ENCODE measurements at places on chromosomes 3 and 15. TPM values are rescaled to one million over a fixed set of nuclear protein-coding genes. Genes with fewer than 3 reads are reported as not detected.

SLC27A2 gene
- 0.18 TPM for total RNA-seq

GRCh38 chr3:16229681-16230080 is 35.1 kb downstream of the DPH3 start:
- no peak overlapping the region for H3K27ac ChIP-seq
- no peak overlapping the region for H3K4me3 ChIP-seq
- DNase-seq, result no peak
- H3K4me1 ChIP-seq, result no peaks in the 10 kb centered on the region
- H3K27me3 ChIP-seq, result no peaks in the 10 kb centered on the region

- no peaks in the 10 kb centered on the region for H3K27me3 ChIP-seq
- peaks cover 7% of the 10 kb centered on the region for H3K4me1 ChIP-seq
- H3K27ac ChIP-seq, result no peak overlapping the region
- no peaks in the 10 kb centered on the region for H3K36me3 ChIP-seq
- no peak for DNase-seq
Observed at GRCh38 chr15:98812716-98813446, 164.5 kb downstream of the IGF1R start.

GOLGA8K gene
- 1.5 TPM for total RNA-seq

GMNC gene
- total RNA-seq, result not detected

C2CD4A gene
- total RNA-seq, result 0.15 TPM

CPEB1 gene
- total RNA-seq, result 19.5 TPM

XCR1 gene
- total RNA-seq, result not detected

CELSR3 gene
- total RNA-seq, result 7.7 TPM

CHRD gene
- 1.4 TPM for total RNA-seq

- no peak overlapping the region for H3K4me3 ChIP-seq
- no peak for DNase-seq
- H3K36me3 ChIP-seq, result no peaks in the 10 kb centered on the region
Observed at GRCh38 chr3:95029644-95030043, 966.8 kb downstream of the NSUN3 start.

- no peak for DNase-seq
- H3K27me3 ChIP-seq, result no peaks in the 10 kb centered on the region
- H3K4me3 ChIP-seq, result no peak overlapping the region
- H3K36me3 ChIP-seq, result no peaks in the 10 kb centered on the region
Observed at GRCh38 chr15:84023636-84024035, 211.9 kb upstream of the GOLGA6L4 start.

CADM2 gene
- 0.64 TPM for total RNA-seq

- H3K4me3 ChIP-seq, result no peak overlapping the region
- no peaks in the 10 kb centered on the region for H3K27me3 ChIP-seq
- H3K4me1 ChIP-seq, result peaks cover 3% of the 10 kb centered on the region
- DNase-seq, result no peak
- no peak overlapping the region for H3K27ac ChIP-seq
Observed at GRCh38 chr15:44788748-44789147, 52.4 kb downstream of the TRIM69 start.

GRCh38 chr15:85618956-85619491 is 175.7 kb downstream of the KLHL25 start:
- H3K4me3 ChIP-seq, result no peak overlapping the region
- no peak overlapping the region for H3K27ac ChIP-seq
- H3K36me3 ChIP-seq, result no peaks in the 10 kb centered on the region
- no peaks in the 10 kb centered on the region for H3K4me1 ChIP-seq

- no peaks in the 10 kb centered on the region for H3K27me3 ChIP-seq
- no peak overlapping the region for H3K27ac ChIP-seq
- no peak overlapping the region for H3K4me3 ChIP-seq
- no peaks in the 10 kb centered on the region for H3K36me3 ChIP-seq
- H3K4me1 ChIP-seq, result peaks cover 20% of the 10 kb centered on the region
- no peak for DNase-seq
Observed at GRCh38 chr15:77602800-77603199, 29.9 kb downstream of the LINGO1 start.

DNA sequence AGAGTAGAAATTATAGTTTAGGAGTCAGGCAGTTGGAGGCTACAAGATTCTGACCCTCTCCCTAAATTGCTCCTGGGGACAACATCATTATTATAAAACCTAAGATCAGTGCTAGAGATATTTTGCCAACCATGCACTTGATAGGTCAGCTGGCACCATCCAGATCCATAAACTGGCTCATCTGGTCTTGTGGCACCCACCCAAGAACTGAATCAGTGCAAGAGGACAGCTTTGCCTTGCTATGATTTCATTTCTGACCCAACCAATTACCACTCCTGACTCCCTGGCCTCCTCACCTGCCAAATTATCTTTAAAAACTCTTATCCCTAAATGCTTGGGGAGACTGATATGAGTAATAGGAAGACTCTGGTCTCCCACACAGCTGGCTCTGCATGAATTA is 461.1 kb upstream of the TGFBR2 start:
- no peak overlapping the region for H3K4me3 ChIP-seq
- no peak for DNase-seq
- no peaks in the 10 kb centered on the region for H3K4me1 ChIP-seq

- peaks cover 3% of the 10 kb centered on the region for H3K36me3 ChIP-seq
- H3K4me3 ChIP-seq, result no peak overlapping the region
- no peaks in the 10 kb centered on the region for H3K4me1 ChIP-seq
- no peak for DNase-seq
Observed at GRCh38 chr3:129482721-129483120, 42.7 kb downstream of the IFT122 start.

MYEF2 gene
- 71.3 TPM for total RNA-seq
